ENCODE measurements at places on chromosomes 12 and 14. TPM values are rescaled to one million over a fixed set of nuclear protein-coding genes. Genes with fewer than 3 reads are reported as not detected.
A peak's percentile ranks its signal among the peaks of the same experiment; 100 is the strongest.

P2RX2 gene
- not detected for total RNA-seq

PLA2G1B gene
- total RNA-seq = not detected

B3GNT4 gene
- total RNA-seq = not detected

IL31 gene
- not detected for total RNA-seq

ADAM21 gene
- total RNA-seq = 0.16 TPM

AMIGO2 gene
- 6.7 TPM for total RNA-seq

GIT2 gene
- total RNA-seq = 41.3 TPM

ADCY4 gene
- 27.7 TPM for total RNA-seq

GRCh38 chr12:2580821-2581220 lies 213.9 kb upstream of the FKBP4 start:
- H3K36me3 ChIP-seq = no peaks in the 10 kb centered on the region
- H3K4me1 ChIP-seq = no peaks in the 10 kb centered on the region
- H3K27me3 ChIP-seq = no peaks in the 10 kb centered on the region
- H3K4me3 ChIP-seq = no peak overlapping the region

GRCh38 chr14:102957222-102957621 lies 34.8 kb downstream of the AMN start:
- no peaks in the 10 kb centered on the region for H3K27me3 ChIP-seq
- H3K4me1 ChIP-seq = no peaks in the 10 kb centered on the region
- DNase-seq = no peak

DNA sequence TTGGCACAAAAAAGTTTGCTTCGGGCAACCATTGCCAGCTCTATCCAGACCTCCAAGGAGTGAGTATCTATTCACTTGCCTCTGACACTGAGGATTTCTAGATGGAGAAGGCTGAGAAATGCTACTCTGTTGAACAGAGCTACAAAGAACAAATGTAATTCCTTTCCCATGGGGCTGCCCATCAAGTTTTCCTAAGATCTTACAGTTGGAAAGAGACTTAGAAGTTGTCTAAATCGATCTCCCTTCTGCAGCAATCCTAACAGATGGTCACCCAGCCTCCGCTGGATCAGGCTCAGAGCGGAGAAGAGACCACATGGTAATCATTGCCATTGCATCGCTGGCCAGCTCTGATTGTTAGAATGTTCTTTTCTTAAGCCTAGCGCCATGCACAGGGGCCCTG lies 110.1 kb upstream of the BCL2L14 start:
- no peak for DNase-seq
- H3K27ac ChIP-seq = no peak overlapping the region
- no peaks in the 10 kb centered on the region for H3K27me3 ChIP-seq
- no peak overlapping the region for H3K4me3 ChIP-seq

DNA sequence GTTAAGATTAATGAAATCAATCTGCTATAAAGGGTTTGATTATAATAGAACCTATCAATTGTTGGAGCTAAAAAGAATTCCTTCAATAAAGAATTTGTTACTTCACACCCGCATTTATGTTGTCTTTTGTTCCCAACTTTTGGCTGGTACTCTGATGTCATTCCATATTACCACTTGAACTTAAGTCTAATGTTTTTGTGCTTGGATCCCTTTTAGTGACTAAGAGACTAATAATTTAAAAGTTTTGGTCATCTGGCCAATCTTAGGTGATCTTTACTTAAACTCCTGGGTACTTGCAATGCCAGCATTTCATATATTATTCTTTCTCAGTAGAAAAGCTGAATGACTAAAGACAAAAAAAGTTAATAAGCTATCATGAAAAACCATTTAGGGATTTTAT lies 113.0 kb downstream of the TMEM30B start:
- H3K4me3 ChIP-seq = no peak overlapping the region
- no peak overlapping the region for H3K27ac ChIP-seq
- H3K27me3 ChIP-seq = no peaks in the 10 kb centered on the region
- DNase-seq = no peak

- H3K27me3 ChIP-seq = no peaks in the 10 kb centered on the region
- H3K4me1 ChIP-seq = no peaks in the 10 kb centered on the region
- no peak overlapping the region for H3K4me3 ChIP-seq
- H3K36me3 ChIP-seq = no peaks in the 10 kb centered on the region
These were observed 50.7 kb upstream of the KCNC2 start for GRCh38 chr12:75260316-75260715.

GRCh38 chr14:103808403-103809001 lies 38.9 kb downstream of the PPP1R13B start:
- H3K27me3 ChIP-seq = no peaks in the 10 kb centered on the region
- no peaks in the 10 kb centered on the region for H3K4me1 ChIP-seq
- DNase-seq = peak; percentile 79
- no peaks in the 10 kb centered on the region for H3K36me3 ChIP-seq
- H3K27ac ChIP-seq = no peak overlapping the region

- no peaks in the 10 kb centered on the region for H3K27me3 ChIP-seq
- H3K27ac ChIP-seq = no peak overlapping the region
These were observed 79.9 kb downstream of the PHLDA1 start for GRCh38 chr12:75951399-75952278.

DNA sequence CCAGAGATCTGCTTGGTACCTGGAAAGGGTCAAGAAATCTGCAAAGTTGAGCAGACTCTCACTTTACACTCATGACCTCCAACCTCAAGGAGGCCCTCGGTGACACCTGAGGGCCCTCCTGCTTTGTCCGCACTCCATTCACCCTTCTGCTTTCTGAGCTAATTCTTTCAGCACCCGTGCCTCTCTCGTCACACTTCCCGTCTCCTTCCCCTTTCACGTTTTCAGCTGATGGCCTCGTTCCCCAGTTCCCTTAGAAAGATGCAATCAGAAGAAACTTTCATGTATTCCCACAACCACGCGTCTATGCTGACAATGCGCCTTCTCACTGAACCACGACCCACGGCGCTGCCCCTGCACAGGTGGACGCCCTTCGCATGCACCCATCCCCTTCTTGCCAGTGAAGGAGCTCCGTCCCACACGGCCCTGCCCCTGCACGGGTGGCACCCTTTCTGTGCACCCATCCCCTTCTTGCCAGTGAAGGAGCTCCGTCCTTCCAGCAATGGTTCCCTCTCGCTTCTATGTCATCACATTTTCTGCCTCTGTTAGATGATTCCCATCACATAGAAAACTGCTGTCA lies 340.1 kb upstream of the FKBP4 start:
- H3K27ac ChIP-seq = no peak overlapping the region
- H3K4me1 ChIP-seq = no peaks in the 10 kb centered on the region
- no peaks in the 10 kb centered on the region for H3K36me3 ChIP-seq
- H3K27me3 ChIP-seq = no peaks in the 10 kb centered on the region
- no peak for DNase-seq
- no peak overlapping the region for H3K4me3 ChIP-seq

- peak; percentile 37 for DNase-seq
- H3K36me3 ChIP-seq = no peaks in the 10 kb centered on the region
- H3K27me3 ChIP-seq = no peaks in the 10 kb centered on the region
These were observed 15.4 kb downstream of the HSP90AA1 start for GRCh38 chr14:102071283-102071998.

DNA sequence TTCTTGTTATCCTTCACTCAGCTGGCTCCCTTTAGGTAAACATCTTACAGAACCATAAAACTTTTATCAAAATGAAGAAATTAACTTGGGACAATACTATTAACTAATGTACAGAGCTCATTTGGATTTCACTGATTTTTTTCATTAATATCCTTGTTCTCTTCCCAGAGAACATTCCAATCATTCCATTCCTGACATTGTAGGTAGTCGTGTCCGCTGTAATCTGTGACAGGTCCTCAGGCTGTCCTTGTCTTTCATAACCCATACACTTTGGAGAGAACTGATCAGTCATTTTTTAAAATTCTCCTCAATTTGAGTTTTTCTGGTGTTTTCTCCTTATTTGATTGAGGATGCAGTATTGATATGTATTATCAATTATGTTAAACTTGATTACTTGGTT lies 916.8 kb downstream of the GALC start:
- no peaks in the 10 kb centered on the region for H3K36me3 ChIP-seq
- H3K27ac ChIP-seq = no peak overlapping the region
- DNase-seq = no peak
- no peaks in the 10 kb centered on the region for H3K4me1 ChIP-seq
- no peak overlapping the region for H3K4me3 ChIP-seq

DNA sequence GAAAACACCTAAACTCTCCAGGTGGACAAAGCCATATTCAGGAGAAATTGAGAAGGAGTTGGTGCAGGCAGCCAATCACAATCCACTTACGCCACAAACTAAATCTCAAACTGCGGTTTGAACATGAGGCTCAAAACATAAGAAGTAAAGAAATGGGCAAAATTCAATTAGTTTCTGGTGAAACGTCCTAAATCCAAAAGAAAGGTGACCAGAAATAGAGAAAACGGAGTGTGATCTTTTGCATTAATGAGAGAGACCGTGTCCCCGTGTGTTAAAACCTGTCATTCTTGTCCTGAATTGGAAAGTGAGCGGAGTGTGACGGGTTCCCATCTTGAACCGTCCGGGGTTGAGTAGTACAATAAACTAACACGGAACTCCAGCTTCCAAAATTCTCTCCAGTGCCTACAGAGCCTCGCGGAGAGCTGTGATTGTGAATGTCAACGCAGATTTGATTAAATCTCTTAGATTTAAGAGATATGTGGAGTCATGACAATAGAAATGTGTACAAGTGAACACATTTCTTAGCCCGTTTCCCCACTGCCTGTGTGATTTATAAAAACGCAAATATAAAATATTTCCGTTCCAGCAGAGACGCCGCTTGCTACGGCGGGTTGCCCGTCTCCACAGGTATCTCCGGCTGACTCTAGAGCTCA lies 595 bp upstream of the METAP2 start:
- peak overlapping the region; percentile 95 for H3K27ac ChIP-seq
- H3K36me3 ChIP-seq = no peaks in the 10 kb centered on the region
- peaks cover 5% of the 10 kb centered on the region for H3K4me1 ChIP-seq
- H3K4me3 ChIP-seq = peak overlapping the region; percentile 70
- no peaks in the 10 kb centered on the region for H3K27me3 ChIP-seq

- H3K27ac ChIP-seq = peak overlapping the region; percentile 65
- DNase-seq = peak; percentile 23
- no peaks in the 10 kb centered on the region for H3K36me3 ChIP-seq
- H3K27me3 ChIP-seq = no peaks in the 10 kb centered on the region
- peak overlapping the region; percentile 89 for H3K4me3 ChIP-seq
These were observed 386 bp downstream of the LIN52 start for GRCh38 chr14:74085047-74085637.

- no peak overlapping the region for H3K4me3 ChIP-seq
- H3K27me3 ChIP-seq = no peaks in the 10 kb centered on the region
- no peaks in the 10 kb centered on the region for H3K4me1 ChIP-seq
- H3K36me3 ChIP-seq = no peaks in the 10 kb centered on the region
These were observed 59.8 kb downstream of the RNFT2 start for GRCh38 chr12:116797885-116798284.

DNA sequence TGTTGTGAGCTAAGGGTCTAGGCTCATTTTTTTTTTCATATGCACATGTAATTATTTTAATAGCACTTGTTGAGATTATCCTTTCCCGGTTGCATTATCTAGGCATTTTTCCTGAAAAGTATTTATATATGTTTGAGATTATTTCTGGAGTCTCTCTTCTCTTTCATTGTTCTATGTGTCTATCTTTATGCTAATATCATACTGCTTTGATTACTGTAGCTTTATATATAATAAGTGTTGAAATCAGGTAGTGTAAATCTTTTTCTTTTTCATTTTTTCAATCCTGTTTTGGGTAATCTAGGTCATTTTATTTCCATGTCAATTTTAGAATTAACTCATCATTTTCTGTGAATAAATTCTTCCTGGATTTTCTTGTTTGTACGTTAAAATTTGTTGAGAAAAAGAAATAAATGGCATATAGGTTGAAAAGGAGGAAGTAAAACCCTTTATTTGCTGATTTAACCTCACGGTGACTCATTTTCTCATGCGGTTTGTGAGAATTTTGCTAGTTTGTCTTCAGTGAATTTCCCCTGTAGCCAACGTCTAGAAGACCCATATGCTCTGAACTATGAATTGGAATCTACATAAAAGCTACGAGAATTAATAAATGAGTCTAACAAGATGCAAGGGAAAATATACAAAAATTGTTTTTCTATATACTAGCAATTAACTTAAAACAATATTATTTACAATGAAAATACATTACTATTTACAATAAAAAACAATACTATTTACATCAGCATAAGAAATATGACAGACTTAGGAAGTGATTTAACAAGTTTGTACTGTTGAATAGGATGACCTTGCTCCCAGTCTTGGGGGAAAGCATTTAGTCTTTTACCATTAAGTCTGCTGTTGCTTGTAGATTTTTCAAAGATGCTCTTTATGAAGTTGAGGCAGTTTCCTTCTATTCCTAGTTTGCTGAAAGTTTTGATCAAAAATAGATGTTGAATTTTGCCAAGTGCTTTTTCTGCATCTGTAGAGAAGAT lies 105.0 kb downstream of the SNAPC1 start:
- H3K27ac ChIP-seq = no peak overlapping the region
- H3K36me3 ChIP-seq = no peaks in the 10 kb centered on the region
- DNase-seq = no peak
- no peak overlapping the region for H3K4me3 ChIP-seq
- no peaks in the 10 kb centered on the region for H3K27me3 ChIP-seq

- no peak overlapping the region for H3K27ac ChIP-seq
- H3K36me3 ChIP-seq = no peaks in the 10 kb centered on the region
- no peak for DNase-seq
- H3K4me3 ChIP-seq = no peak overlapping the region
- peaks cover 52% of the 10 kb centered on the region for H3K27me3 ChIP-seq
These were observed 124.7 kb downstream of the PAPOLA start for GRCh38 chr14:96626916-96627315.

DNA sequence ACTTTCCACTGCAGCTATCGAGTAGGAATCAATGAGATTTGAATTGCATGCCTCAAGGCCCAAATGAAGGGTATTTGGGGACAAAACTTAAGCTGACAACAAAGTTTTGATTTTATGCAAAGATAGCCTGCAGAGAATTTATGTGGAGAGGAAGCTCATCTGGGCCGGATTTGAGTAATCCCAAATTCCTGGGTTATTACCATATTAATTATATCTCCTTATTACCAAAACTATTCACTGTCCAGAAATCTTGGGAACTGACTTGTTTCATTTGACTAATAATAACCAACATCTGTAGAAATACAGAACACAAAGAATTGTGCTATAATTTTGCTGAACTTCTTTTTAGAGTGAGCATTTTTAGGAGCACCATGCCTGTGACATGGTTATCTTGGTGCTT lies 70.4 kb downstream of the KITLG start:
- H3K4me3 ChIP-seq = no peak overlapping the region
- H3K27me3 ChIP-seq = no peaks in the 10 kb centered on the region
- no peak for DNase-seq
- H3K27ac ChIP-seq = no peak overlapping the region
- H3K4me1 ChIP-seq = no peaks in the 10 kb centered on the region

- no peaks in the 10 kb centered on the region for H3K27me3 ChIP-seq
- H3K27ac ChIP-seq = no peak overlapping the region
- H3K36me3 ChIP-seq = no peaks in the 10 kb centered on the region
- no peaks in the 10 kb centered on the region for H3K4me1 ChIP-seq
- H3K4me3 ChIP-seq = no peak overlapping the region
These were observed 36.2 kb upstream of the TMEM260 start for GRCh38 chr14:56543436-56543835.

All from breast epithelium (tissue), 4 donors.